Right atrium auricular region (tissue), 2 donors: ENCODE measurements at places on chromosomes 6 and 20. TPM values are rescaled to one million over a fixed set of nuclear protein-coding genes. Genes with fewer than 3 reads are reported as not detected.

DNA sequence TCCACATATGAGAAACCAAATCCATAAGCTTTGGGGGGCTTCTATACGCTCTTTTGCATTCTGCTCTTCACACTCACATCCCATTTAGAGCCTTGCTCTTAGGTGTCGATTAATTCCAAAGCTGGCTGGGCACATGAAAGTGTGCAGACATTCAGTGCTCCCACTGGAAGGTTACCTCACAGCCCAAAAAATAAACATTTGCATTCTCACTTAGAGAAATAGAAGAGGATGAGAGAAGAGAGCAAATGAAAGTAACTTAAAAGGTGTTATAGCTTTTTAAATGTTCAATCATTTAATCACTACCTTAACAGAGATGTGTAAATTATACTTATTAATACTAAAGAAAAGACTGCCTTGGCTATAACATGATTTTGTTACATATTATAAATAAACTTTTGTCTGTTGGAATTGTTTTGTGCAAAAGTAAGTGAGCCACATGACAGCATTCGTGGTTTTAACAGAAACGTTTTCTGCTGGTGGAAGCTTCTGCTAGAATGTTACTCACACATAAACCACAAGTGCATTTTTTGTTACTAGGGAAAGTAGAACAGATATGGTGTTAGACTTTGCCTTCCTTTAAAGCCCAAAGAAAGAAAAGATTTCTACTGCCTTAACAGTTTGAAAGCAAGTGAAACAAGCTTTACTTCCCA lies 116.7 kb downstream of the SIM1 start:
- DNase-seq: no peak

DNA sequence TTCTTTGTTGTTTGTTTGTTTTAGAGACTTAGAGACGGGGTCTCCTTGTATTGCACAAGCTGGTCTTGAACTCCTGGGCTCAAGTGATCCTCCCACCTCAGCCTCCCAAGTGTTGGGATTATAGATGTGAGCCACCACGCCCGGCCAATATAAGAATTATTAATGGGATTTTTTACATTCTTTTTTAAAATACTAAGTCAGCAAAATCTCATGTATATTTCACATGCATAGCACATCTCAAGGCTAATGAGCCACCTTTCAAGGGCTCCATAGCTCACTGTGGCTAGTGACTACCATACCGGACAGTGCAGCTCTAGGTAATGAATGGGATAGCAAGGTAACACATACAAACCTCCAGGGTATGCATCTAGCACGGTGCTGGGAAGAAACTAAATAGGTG lies 361.4 kb downstream of the SAMD5 start:
- no peak for DNase-seq

DNA sequence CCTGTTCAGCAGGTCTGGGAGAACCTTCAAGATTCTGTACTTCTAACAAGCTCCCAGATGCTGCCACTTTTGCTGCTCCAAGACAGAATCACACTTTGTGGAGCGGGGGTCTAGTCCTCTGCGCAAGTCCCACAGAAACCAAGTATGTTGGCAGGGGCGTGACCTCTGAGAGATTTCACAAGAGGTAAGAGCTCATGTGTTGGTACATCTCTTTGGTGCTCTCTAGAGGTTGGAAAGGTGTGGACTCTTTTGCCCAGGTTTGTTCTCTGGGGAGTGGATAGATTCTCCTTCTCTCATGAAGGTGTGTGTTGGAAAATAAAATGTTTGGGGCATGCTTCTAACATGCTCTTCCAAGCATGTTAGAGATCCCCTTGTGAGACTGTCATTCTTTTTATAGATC lies 340.9 kb upstream of the IRAK1BP1 start:
- DNase-seq: no peak

- DNase-seq: no peak
Observed at GRCh38 chr6:169201985-169202384, 51.7 kb downstream of the THBS2 start.

POM121L2 gene
- total RNA-seq: not detected

DNA sequence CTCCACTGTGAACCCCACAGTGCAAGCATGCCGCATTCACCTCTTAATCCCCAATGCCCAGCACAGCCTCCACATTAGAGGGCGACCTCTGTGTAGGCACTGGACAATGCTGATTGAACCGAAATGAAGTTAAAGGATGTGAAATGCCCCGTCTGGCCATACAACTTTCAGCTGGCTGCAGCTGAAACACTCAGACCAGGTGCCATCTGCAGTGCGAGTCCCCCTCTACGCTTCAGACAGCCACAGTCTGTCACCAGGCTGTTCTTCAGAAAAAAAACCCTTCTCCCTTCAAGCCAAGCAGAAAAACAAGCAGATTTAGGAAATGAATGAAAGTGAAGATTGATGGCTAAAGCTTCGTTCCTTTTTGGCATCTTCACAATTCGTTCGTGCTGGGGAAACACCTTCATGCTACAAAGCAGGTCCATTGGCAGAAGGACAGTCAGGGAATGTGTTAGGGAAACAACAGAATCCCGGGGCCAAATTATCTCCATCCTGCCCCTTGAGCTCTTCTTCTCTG lies 44.7 kb downstream of the TNFAIP3 start:
- DNase-seq: no peak

- no peak for DNase-seq
Observed at GRCh38 chr6:41976794-41977484, 35.3 kb upstream of the CCND3 start.

DNA sequence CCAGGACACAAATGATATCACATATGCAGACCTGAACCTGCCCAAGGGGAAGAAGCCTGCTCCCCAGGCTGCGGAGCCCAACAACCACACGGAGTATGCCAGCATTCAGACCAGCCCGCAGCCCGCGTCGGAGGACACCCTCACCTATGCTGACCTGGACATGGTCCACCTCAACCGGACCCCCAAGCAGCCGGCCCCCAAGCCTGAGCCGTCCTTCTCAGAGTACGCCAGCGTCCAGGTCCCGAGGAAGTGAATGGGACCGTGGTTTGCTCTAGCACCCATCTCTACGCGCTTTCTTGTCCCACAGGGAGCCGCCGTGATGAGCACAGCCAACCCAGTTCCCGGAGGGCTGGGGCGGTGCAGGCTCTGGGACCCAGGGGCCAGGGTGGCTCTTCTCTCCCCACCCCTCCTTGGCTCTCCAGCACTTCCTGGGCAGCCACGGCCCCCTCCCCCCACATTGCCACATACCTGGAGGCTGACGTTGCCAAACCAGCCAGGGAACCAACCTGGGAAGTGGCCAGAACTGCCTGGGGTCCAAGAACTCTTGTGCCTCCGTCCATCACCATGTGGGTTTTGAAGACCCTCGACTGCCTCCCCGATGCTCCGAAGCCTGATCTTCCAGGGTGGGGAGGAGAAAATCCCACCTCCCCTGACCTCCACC lies 42.2 kb downstream of the SIRPA start:
- DNase-seq: no peak

GRCh38 chr6:30100585-30101443 lies 12.1 kb downstream of the TRIM31 start:
- no peak for DNase-seq

SOX18 gene
- 17.2 TPM for total RNA-seq

DNA sequence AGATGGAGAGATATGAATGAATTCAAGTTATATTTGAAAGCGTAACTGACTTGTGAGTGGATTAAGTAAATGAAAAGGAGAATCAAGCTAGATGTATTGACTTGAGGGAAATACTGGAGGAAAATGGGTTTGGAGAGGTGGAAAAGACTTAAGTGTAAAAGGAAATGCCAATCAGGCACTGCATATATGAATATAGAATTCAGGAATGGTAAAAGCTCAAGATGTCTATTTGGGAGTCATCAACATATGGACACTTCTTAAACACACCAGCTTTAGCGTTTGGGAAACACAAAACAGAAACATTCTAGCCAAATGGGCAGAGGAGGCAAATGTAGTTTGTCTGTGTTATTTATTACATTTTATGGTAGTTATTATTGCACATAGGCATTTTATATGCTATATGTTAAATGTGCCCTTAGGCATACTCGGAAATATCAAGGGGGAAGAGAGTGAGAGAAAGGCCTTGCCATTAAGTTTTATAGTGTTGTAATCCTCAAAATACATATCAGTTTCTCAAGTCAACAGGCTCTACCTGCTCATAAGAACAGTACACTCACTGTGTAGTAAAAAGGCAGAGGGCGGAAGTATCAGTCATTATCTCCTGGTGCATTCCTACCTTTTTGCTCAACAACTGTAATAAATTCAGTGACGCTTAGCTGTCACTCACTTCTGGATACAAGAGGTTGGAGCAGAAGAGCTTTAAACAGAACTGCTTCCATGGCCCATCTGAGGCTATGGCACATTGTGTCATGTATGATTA lies 33.7 kb upstream of the ME1 start:
- no peak for DNase-seq

- DNase-seq: no peak
Observed at GRCh38 chr6:108570517-108570916, 9.8 kb downstream of the FOXO3 start.

MDFI gene
- 1.5 TPM for total RNA-seq

DNA sequence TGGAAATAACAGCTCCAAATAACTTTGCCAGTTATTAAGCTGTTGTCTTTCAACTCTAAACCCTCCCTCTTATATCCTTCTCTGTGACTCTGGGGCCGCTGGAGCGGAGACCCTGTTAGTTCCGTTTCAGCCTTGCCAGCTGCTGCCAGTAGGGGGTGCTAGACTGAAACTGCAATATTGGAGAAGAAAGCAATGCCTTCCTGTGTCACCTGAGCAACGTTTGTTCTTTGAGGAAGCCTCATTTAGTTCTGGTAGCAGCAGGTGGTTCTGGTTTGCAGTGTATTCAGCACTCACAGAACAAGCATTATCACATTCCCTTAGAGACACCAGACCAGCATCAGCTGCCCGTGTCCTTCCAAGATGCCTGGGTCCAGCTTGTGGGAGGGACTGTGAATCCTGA lies 22.9 kb upstream of the JAG1 start:
- DNase-seq: no peak

SLC17A2 gene
- not detected for total RNA-seq
